ENCODE measurements at places on chromosomes 13 and 19.

GRCh38 chr19:28456252-28456651, 756.7 kb downstream of the UQCRFS1 start:
- no peak for DNase-seq

GRCh38 chr19:531009-531752, 379 bp upstream of the CDC34 start:
- peak; percentile 93 for DNase-seq

DNA sequence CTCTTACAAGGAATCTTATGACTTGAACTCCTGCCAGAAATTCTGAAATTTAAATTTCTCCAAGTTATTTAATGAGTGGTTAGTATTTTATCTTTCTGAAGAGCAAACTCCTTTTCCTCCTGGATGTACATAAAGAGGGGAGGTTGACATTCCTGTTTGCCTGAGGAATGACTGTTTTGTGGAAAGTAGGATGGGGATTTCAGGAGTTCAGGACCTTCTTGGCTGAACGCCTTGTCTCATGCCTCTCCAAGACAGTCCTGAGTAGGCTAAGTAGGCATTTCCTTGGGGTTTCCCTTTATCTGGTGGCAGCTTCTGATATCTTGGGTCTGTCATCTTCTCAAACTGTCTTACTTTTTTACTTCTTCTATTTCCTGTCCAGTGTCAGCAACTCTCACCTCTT, 356.6 kb downstream of the TDRD3 start:
- DNase-seq: no peak

DNA sequence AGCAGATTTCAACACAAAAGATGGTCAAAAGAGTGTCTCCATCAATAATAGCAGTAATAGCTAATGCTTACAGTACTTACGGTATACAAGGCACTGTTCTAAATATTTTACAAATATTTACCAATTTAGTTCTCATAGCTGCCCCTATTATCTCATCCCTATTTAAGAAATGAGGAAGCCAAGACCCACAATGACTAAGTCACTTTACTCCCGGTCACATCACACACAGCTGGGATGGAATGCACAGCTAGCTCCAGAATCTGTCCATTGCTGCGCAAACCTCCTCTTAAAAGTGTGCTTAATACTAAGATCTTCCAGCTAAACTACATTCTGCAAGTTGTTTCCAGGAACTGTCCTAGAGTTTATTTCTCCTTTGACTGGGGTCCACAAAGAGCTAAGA, 63.4 kb downstream of the RAP2A start:
- DNase-seq: no peak

- DNase-seq: no peak
These were observed 1585.4 kb downstream of the EFNB2 start for GRCh38 chr13:104949840-104950740.

- no peak for DNase-seq
These were observed 292.4 kb upstream of the TSHZ3 start for GRCh38 chr19:31641591-31641990.

GRCh38 chr19:56765137-56765536, 75.4 kb downstream of the PEG3 start:
- DNase-seq: peak; percentile 24

- DNase-seq: no peak
These were observed 112.7 kb downstream of the LMO7 start for GRCh38 chr13:75748874-75749273.

DNA sequence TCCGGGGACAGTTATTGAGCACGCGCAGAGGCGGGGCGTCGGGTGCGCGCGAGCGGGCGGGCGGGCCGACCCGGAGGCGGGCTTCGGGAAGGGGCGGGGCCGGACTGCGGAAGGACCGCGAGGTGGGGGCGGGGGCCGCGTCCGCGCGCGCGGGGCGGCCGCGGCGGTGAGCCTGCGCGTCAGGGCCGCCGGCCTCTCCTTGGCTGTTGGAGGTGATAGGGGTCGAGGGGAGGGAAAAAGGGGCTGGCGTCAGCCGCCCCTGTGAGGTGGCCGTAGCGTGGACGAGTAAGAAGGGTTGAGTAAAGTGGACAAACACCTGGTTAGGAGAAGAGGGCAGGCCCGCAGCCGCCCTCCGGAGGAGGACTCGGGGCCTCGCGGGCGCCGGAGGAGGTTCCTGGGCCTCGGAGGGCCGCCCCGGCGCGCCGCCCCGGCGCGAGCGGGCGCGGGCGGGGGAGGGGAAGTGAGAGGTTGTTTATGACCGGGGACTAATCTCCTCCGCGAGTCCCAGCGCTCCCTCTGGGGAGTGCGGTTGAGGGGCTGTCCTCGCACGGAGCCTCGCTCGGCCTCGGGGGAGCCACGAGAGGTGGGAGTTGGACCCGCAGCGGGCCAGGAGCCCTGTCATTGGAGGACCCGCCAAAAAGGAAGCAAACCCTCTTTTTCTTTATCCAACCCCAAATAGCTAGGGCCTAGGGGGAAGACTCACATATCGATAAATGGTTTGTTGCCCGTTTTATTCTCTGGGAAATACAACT, 547 bp upstream of the INTS6 start:
- DNase-seq: peak; percentile 86

GRCh38 chr19:15108145-15108844, 1.1 kb downstream of the SYDE1 start:
- DNase-seq: no peak

DNA sequence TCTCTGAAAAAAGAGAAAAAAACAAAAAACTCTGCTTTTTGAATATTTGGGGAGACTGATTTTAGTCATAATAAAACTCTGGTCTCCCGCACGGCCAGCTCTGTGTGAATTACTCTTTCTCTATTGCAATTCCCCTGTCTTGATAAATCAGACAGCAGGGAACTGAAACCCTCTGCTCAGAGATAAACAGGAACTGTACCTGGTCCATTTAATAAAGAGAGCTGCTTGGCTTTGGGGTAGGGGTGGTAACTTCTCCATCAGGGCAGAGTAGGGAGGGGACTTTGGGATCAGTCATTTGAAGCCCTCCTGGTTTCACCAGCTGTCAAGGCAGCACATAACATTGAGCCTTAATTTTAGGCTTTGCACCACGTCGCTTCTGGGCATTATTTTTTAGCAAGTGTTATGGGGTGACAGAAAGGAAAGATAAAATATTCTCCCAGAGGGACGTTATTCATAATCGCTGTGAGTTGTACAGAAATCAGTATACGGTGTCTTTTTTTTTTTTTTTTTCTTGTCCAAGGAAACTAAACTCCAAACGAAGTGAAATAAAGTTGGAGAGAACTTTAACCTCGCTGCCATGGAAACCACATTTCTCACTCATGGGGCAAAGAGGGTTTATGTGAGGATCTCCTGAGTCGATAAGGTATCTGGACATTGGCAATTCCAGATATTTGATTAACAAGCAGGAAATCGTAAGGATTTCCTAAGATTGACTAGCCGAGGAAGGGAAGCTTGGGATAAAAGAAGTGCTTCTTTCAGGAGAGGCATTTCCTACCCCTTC, 99.0 kb upstream of the MRI1 start:
- DNase-seq: no peak

DNA sequence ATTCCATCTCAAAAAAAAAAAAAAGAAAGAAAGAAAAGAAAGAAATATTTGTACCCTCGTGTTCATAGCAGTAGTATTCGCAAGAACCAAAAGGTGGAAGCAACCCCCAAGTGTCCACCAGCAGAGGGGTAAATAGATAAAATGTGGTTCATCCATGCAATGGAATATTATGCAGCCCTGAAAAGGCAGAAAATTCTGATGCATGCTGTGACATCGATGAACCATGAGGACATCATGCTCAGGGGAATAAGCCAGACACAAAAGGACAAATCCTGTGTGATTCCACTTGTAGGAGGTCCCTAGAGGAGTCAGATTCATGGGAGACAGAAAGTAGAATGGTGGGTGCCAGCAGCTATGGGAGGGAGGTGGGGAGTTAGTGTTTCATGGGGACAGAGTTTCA, 6.4 kb upstream of the LRRC8E start:
- no peak for DNase-seq

- DNase-seq: no peak
These were observed 5.0 kb downstream of the JAK3 start for GRCh38 chr19:17842663-17843291.

DNA sequence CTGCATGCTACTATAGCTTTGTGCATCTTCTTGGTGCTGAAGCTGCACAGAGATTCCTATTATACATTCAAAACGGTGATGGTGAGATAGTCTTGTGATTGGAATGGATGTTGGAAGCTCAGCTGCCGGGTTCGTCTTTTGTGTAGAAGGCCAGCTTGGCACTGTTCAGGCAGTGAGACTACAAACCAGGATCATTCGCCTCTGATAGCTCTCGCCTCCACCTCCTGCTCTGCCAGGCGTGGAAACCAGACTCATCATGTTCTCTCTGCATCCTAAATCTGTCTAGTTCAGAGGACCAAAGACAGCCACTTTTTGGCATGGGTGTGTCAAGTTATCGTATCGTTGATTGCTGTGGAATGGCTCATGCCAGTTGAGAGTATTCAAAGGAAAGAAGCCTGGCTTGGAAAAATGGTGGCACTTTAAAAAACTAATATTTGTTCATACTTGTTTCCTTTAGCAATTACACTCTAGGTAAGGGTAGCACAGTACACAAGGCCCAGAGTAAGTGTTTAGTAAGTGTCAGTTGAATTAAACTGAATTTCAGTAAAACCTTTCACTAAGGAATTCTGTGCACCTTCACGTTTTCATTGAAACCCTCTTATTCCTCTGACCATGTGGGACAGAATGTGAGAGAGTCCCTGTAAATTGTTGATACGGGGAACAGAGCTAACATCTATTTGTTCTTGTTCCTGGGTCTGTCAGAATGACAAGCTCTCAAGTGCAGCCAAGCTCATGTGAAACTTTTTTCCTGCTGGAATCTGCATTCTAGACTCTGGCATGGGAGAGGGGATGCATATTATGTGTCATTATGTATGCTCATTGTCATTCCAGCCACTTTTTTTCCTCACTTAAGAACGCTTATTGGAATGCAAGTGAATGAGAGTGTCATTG, 69.8 kb downstream of the DPY19L3 start:
- no peak for DNase-seq

GRCh38 chr19:3494051-3494450, 6.4 kb downstream of the DOHH start:
- peak; percentile 63 for DNase-seq

- DNase-seq: no peak
These were observed 15.1 kb upstream of the GAS6 start for GRCh38 chr13:113879017-113879416.

DNA sequence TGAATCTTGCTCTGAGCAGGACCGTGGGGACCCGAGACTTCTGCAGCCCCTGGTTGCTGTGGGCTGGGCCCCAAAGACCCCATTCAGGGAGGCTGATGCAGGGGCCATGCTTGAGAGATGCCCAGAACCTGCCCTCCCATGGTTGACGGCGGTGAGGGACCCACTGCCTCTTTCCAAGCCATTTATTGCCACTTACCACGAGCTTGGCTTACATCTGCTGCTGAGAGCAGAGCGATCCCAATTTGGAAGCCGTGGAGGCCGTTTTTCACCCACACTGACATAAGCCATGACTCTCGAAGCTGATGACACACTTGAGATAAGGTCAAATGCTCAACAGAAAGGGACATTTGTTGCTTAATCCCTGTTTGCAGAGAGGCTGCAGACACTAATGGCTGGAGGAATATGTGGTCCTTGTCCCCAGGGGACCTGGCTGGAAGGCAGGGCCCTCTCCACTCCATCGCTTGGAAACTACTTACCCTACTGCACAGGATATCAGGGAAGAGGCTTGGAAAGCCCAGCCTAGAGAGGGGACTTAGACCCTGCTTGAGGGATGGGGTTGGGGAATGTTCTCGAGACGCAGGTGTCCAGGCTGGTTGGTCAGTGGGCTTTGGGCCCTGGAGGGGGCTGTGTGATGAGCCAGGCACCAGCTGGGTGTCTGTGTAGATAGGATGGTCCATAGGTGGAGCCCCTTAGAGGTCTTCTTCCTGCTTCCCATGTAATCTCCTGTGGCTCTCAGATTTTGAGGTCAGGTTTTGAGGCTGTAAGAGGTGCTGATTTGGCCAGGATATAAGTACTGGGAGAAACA, 15.3 kb downstream of the ZNF536 start:
- DNase-seq: peak; percentile 88

Data from BE2C (cell line).